ENCODE measurements at places on chromosomes 3 and 15. TPM values are rescaled to one million over a fixed set of nuclear protein-coding genes. Genes with fewer than 3 reads are reported as not detected.

Gene THRB
- 24.1 TPM for total RNA-seq

Gene GAP43
- total RNA-seq, result 0.38 TPM

Gene PDE8A
- total RNA-seq, result 13.5 TPM

Gene TSC22D2
- 15.9 TPM for total RNA-seq

Gene PLSCR1
- 26.0 TPM for total RNA-seq

Gene AGBL1
- not detected for total RNA-seq

Gene MAGEF1
- total RNA-seq, result 28.5 TPM

Gene RETNLB
- not detected for total RNA-seq

Gene CCDC9B
- 155 TPM for total RNA-seq

Gene RTP3
- total RNA-seq, result not detected

Gene TGM4
- not detected for total RNA-seq

Data from Right ventricle myocardium superior (tissue), 1 donor.